ENCODE measurements at places on chromosomes 7 and 10.

- peak; percentile 50 for DNase-seq
Observed at GRCh38 chr10:121608469-121609190, 10.4 kb upstream of the FGFR2 start.

GRCh38 chr10:124224331-124225028, 131.1 kb upstream of the CHST15 start:
- DNase-seq, result no peak

GRCh38 chr10:127997271-127997670, 90.4 kb downstream of the PTPRE start:
- DNase-seq, result no peak

DNA sequence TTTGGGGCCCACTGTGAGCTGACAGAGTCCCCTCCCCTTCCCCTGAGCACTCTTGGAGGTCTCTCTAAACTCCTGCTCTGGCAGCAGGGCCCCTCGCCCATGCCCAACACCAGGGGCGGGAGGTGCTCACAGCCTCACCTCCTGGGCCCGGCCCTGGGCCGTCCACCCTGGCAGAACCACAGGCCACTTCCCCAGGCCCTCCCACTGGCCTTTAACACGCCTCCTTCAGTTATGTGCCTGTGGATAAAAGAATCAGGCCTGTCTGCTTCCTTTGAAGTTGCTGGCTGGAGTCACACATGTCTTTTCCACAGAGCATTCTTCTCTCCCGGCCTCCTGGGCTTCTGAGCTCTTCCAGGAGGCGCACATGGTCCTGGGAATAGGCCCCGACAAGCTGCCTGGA, 10.2 kb downstream of the MYL10 start:
- no peak for DNase-seq

DNA sequence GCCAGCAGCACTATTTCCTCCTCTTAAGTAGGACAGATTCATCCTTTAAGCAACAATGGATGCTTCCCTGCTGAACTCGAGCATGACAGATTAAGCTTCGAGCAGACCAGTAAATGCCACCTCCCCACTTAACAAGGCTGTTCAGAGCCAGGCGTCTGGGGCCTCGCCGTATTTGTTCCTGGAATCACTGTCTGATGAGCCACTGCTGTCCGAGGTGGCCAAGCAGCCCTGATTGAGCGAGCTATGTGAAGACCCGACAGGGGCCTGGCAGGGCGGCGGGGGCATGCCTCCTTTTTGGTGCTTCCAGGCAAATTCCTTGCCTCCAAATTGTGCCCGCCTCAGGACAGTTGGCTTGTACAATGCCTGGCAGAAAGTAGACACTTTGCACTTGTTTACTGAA, 862.6 kb downstream of the NRG3 start:
- no peak for DNase-seq

- no peak for DNase-seq
Observed at GRCh38 chr7:138546064-138546619, 86.1 kb downstream of the TRIM24 start.

GRCh38 chr7:140746751-140747150, 50.2 kb downstream of the NDUFB2 start:
- no peak for DNase-seq

GRCh38 chr7:157699357-157700013, 362.7 kb downstream of the DNAJB6 start:
- peak; percentile 62 for DNase-seq

GRCh38 chr10:50231515-50232260, 19.6 kb downstream of the ASAH2 start:
- DNase-seq, result no peak

DNA sequence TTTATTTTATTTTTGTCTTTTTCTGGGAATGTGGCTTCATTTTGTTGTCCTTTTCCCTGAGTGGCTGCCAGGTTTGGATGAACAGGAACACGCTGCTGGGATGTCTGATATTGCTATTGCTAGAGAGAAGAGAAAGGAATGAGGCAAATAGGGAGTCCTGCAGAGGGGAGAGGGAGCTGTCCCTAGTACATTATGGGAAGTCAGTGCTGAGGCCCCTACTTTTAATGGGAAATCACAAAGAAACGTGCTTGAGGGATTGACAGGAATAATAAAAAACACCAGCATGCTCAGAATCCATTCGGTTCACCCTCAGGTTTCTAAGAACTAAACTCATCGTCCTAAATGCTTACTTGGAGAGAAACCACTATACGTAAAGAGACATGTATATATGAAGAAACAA, 306.6 kb downstream of the PLXNA4 start:
- DNase-seq, result no peak

GRCh38 chr7:36802459-36803135, 78.3 kb upstream of the AOAH start:
- DNase-seq, result no peak

DNA sequence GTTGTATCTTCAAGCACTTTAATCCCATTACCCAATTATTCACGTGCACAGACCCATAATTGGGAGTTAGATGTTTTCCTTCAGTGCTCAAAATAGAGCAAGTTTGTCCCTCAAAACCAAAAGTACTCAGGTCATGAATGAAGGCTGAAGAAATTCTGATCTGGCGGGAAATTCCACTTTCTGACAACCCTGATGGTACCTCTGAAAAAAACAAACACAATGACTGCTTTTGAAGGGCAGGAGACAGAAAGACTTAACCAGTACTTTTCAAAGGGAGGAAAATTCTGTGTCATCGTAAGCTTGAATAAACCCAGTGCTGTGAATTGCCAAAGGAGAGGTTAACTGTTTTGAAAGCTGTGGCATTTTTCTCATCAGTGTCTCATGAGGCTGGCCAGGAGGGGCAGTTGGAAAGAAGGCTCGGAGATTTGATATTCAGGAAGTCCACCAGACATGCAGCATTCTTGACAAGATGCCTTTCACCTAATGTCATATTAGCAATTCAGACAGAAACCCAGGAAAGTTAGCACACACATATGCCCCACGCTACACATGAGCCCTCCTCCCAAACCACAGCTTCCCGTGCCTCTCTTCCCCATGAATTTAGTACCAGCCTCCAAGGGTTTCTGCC, 347.0 kb downstream of the KCNMA1 start:
- no peak for DNase-seq

GRCh38 chr7:979886-980571, 3.0 kb upstream of the CYP2W1 start:
- DNase-seq, result no peak

DNA sequence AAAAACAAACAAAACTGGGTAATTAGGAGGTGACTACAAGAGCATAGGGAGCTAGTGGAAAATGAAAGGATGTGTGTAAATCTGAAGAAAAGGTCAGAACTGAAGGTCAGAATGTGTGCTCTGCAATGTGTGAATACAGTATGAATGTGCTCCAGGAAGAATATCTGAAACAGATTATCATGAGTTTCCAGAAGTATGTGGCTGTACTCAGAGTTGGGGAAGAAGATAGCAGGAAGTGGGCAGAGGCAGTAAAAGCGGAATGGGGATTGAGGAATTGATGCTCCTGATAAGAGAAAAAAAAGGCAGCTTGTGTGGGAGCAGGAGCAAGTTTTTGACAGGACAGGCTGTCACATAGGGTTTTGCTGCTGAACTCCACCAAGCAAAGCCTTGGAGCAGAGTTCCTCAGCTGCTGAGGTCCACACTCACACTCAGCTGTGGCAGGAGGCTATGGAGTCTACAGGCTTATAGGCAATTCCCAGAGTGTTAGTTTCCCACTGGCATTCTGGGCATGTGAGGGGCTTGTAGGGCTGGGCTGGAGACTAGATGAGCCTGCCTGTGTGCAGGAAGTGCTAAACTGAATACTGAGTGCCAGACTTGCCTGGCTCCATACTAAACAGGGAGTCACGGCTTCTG, 22.9 kb downstream of the H2AZ2 start:
- no peak for DNase-seq

GRCh38 chr10:43198682-43199005, 60.4 kb downstream of the CSGALNACT2 start:
- DNase-seq, result no peak

DNA sequence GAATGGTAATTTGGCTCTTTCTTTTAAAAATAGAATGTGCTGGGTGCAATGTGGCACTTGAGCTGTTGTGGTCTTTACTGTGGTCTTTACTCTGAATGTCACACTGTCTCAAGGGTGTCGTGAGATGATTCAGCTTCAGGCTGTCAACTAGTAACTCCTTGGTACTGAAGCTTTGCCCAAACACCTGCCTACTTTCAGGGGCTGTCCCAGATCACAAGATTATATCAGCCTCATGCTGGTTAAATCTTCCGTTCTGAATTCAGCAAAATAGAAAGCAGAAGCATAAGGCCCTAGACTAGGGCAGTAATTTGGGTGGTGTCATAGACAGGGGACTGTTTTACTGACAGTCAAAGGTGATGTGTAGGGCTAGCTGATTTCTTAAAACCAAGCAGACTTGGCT, 110.9 kb downstream of the BAMBI start:
- no peak for DNase-seq

DNA sequence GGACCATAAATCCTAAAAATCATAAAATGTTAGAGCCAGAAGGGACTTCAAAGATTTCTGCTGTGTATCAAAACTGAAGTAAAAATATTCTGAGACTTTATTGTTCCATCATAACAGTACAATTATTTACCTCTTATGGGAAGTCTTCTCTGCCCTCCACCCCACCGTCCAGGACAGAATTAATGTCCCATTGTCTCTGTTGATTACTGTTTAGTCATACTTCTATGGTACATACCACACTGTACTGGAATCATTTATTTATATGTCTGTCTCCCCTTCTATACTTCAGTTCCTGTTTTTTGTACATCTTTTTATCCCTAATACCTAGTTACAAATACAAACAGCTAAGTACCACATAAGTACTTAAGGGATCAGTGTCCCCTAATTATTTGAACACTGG, 91.4 kb upstream of the CAPZA2 start:
- no peak for DNase-seq

- DNase-seq, result no peak
Observed at GRCh38 chr10:59976909-59977308, 70.6 kb upstream of the CCDC6 start.

DNA sequence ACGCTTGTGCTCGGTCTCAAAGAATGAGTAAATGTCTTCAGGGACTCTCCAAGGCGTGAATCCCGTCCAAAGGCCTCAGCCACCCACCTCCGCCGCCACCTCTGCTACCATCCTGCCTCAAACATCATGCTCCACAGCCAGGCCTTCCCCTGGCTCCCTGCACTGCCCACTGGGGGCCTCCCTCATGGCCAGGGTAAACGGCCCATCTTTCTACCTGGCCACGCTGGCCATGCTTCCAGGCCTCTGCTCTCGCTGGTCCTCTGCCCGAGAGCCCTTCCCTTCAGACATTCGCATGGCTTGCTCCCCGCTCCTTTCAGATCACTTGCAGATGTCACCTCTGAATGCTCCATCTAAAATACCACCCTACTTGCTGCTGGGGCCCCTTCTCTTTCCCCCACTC, 40.2 kb downstream of the ZNF783 start:
- no peak for DNase-seq

DNA sequence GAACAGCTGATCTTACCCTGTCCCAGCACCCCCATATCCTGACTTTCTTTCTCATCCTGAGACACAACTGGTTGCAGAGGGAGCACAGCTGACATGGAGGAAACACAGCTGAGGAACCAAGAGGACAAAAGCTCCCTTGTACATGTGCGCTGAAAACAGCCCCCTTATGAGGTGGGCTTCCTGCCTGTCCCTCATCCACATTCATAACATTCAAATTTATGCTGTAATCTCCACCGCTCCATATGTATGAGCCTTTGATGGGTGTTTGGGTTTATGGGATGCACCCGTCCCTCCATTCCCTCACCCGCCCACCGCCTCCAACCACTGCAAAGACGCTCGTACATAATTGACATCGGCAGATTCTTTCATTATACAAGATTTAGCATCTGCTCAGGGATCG, 49.6 kb upstream of the BTRC start:
- no peak for DNase-seq

DNA sequence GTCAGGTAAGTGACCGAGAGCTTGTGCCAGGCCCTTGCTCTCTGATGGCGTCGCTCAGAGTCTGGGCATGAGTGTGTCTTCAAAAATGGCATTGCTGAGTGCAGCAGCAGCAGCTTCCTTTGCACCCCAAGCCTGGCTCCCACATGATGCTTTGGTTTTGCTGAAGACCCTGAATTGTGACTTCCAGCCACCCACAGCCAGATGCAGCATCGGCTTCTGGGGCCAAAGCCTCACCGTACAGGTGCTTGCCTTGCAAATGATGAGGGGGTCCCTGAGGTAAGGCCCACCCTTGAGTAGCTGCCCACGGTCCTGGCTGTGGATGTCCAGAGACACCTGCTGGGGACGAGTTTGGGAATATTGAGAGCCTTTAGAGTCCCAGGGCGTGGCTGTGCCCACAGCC, 57.9 kb downstream of the JAKMIP3 start:
- no peak for DNase-seq

- peak; percentile 39 for DNase-seq
Observed at GRCh38 chr10:48363617-48364355, 57.3 kb downstream of the MAPK8 start.

GRCh38 chr7:123692471-123692877, 36.8 kb downstream of the LMOD2 start:
- DNase-seq, result no peak

DNA sequence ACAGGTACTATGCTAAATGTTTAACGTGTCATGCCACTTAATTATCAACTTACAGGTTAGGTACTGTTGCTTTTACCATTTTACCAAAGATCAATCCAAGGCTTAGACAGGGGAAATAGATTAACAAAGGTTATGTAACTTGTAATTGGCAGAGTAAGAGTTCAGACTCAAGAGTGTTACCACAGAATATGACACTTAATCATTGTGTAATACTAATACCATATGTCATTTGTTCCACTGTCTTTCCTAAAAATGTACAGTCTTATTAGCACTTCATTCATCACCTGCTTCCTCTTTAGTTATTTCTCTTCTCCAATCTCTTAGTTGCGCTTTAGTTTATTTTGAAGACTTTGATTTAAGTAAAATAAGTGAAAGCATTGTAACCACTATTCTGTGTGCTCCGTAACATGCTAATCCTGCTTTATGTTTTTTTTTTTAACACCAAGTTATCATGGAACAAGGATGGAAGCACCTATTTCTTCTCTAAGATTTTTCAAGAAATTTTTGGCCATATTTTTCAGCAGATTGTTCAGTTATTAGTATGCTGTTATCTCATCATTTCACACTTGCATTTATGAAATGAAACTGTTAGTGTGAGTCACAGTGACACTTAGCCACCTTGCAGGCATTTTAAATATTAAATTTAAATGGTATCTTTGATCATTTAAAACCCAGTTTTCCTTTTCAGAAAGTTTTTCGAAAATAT, 197.3 kb downstream of the PHF14 start:
- DNase-seq, result no peak

- no peak for DNase-seq
Observed at GRCh38 chr10:69295027-69295636, 16.8 kb downstream of the HK1 start.
